ENCODE measurements at places on chromosomes 6 and 20.
A peak's percentile ranks its signal among the peaks of the same experiment; 100 is the strongest.

- DNase-seq = no peak
These were observed 123.2 kb upstream of the THEMIS start for GRCh38 chr6:128024046-128024445.

DNA sequence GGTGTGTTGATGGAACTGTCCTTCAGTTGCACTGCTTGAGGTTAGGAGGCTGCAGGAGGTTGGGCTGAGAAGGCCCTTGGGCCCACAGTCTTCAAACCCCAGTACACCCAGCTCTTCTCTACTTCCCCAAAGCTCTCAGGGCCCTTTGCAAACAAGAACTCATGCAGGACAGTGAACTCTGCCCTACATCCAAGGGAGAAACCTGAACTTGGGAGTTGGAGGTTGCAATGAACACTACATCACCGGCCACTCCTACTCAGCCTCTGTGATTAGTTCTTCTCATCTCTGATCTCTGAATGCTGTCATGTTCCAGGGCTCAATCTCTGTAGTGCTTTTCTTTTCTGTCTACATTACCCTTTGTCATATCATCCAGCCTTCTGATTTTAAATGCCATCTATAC, 148.5 kb upstream of the PDE7B start:
- peak; percentile 18 for DNase-seq

GRCh38 chr20:45771182-45771759, 20.4 kb downstream of the WFDC3 start:
- DNase-seq = peak; percentile 91

DNA sequence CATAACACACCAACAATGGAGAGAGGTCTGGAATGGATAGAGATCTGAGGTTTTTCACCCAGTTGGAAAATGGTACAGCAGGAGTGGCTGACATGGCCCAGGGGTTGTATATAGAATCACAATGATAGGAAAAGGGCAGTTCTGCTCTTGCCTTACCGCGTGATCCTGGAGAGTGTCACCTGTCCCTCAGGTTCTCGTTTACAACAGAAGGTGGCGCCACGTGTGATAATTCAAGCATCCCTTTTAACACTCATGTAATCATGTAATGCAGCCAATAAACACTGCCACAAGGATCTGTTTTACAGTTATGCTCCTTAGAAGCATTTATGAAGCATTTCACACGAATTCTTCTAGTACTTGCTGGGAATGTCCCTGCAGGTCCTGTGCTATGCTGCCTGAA, 12.9 kb upstream of the WFDC2 start:
- DNase-seq = peak; percentile 64

DNA sequence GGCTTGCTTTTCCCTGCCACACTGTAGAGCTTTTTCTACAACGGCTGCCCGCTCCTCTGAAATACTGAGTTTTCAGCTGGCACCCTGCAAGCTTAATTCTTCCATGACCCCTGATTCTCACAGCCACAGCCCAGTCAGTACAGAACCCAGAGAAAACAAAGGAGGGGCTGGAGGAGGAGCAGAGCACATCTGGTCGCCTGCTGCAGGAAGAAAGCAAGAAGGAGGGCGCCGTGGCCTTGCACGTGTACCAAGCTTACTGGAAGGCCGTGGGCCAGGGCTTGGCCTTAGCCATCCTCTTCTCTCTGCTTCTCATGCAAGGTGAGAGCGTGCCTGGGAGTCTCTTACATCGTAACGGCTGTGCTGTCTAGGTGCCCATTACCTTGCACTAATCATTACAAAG, 11.3 kb downstream of the DLK2 start:
- DNase-seq = no peak

DNA sequence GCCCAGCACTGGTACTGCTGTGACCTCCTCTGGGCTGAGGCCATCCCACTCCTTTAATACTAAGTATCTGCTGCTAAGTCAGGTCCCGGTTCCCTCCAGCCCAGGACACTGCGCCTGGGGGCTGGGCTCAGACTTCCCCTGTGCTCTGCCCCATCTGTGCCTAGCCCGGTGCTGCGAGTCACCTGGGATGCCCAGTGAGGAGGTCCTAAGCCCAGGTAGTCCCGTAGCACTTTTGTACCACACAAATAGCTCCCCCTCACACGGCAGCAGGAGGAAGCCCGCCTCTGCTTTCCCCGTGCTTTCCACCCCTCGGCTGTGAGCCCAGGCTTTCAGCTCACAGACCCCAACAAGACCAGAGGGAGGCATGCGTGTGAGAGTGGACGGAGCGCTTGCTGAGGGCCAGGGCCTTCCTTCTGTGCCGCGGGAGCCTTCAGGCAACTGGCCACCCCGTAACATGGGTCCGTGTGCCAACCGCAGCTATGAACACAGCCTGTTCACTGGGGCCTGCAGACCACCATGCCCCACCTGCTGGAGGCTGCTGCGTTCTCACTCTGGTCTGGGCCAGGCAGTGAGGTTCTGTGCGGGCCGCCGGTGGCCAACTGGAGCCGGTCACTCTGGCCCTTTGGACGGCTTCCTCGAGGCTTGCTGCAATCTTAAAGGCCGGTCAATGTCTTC, 79.9 kb upstream of the MPC1 start:
- no peak for DNase-seq

DNA sequence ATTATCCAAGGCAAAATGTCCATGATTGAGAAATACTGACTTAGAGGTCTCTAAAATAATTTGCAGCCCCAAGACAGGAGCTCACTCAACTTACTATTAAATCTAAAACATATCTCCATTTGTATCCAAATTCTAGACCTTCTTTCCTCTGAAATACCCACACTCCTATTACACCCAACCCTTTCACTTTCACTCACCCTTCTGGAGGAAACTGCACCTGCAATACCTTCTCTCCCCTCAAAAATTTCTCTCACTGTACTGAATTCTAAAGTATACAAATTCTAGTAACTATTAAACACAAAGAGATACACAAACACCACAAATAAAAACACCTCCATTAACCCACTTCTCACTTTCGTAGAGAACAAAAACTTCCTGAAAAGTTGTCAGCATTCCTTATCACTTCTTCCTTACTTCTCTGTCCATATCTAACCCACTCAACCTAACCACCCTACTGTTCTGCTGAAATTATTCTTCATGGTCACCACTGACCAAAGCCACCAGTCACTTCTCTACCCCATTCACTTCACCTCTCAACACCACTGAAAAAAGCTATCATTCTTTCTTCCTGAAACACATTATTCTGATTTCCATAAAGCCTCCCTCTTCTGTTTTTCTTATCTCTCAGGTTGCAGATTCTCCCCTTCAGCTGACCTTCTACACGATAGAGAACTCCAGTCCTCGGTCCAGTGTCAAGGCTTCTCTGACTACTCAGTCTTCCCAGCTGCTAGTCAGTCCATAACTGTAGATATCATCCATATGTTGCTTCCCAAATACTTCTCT, 12.0 kb downstream of the LMBRD1 start:
- peak; percentile 46 for DNase-seq

- DNase-seq = no peak
These were observed 1017.4 kb upstream of the MANEA start for GRCh38 chr6:94559829-94560537.

- no peak for DNase-seq
These were observed 9.1 kb downstream of the MTG2 start for GRCh38 chr20:62191781-62192559.

DNA sequence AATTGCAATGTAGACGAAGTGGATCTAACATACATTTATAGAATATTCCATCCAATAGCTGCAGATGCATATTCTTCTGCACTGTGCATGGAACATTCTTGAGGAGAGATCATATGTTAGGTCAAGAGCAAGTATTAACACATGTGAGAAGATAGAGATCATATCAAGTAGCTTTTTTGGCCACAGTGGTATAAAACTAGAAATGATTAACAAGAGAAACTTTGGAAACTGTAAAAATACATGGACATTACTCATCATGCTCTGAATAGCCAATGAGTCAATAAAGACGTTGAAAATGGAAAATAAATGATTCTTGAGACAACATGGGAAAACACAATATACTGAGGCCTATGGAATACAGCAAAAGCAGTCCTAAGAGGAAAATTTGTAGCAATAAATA, 94.2 kb downstream of the STXBP5 start:
- DNase-seq = no peak

DNA sequence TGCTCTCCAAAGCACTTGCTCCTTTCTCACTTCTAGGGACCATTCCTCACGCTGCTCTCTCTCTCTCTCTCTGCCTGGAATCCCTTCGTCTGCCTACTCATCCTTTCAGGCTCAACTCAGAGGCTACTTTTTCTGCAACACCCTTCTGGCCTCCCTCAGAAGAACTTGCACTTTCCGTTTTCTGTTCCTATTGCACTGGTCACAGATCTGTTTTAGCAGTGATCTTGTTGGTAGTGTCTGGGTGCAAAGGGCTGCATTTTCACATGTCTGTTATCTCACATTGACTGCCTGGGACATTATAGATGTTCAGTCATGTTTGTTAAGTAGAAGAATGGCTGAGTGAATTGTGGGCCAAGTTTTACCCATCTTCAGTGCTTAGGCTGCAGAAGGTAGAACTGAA, 63.5 kb downstream of the RIN2 start:
- DNase-seq = no peak

GRCh38 chr6:33192671-33193602, 670 bp upstream of the COL11A2 start:
- DNase-seq = peak; percentile 56

DNA sequence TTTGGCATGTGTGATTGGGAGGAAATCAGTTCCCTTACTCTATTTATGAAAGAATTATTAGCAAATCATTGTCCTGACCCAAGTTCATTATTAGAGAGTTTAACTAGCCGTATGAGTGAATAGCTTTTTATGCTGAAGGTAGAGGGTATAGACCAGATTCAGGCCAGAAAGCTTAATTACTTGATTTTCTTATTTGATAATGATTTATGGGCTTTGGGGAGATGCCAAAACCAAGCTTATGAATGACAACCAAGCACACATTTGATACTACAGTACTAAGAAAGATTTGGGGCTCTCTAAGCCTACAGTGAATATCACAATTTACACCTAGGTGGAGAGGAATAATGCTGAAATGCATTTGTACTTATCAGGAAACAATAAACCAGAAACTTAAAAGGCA, 193.2 kb downstream of the ARHGAP18 start:
- DNase-seq = no peak

- no peak for DNase-seq
These were observed 188.7 kb downstream of the ZMYND8 start for GRCh38 chr20:47167846-47168245.

DNA sequence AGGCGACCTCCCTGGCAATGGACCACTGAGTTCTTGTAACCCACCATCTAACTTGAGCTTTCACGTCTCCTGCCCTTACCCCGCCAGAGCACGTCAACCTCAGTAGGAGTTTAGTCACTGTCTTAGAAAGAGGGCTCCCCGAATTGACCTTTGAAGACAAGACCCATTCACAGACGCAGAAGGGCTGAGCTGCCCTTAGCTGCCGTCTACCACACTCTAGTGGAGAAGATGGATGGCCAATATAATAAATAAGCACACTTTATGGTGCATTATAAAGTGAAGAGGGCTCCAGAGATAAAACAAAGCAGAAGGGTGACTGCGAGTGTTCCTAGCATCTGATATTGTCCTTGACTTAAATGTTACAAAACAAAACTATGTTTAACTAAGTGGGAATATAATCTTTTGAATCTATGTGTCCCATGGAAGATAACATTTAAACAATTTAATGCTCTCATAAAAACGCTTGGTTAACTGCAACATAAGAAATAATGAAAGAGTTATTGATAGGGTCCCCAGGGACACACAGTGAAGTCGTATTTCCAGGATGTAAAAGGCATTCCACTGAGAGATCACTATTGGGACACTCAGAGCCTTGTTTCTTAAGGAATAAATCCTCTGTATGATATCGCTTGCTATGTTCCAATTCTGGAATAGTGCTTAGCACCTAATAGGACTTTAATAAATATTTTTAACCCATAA, 261.1 kb downstream of the THBS2 start:
- no peak for DNase-seq

GRCh38 chr20:48453477-48454093, 374.2 kb downstream of the PREX1 start:
- DNase-seq = no peak

- no peak for DNase-seq
These were observed 46.3 kb downstream of the CYP39A1 start for GRCh38 chr6:46606338-46606737.

GRCh38 chr6:18393698-18394097, 6.5 kb downstream of the RNF144B start:
- no peak for DNase-seq

- peak; percentile 56 for DNase-seq
These were observed 124.3 kb downstream of the SCML4 start for GRCh38 chr6:107699697-107700325.

DNA sequence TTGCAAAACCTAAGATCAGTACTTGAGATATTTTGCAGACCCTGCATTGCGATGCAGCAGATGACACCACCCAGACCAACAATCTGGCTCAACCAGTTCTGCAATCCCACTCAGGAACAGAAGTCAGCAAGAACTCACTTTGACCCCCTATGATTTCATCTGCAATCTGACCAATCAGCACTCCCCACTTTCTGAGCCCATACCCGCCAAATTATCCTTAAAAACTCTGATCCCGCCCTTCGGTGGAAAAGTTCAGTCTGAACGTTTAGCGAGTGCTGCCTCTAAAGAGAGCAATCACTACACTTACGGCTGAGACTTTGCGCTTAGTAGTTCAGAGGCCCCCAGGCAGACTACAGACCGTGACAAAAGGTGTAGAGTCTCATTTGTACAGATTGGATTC, 17.3 kb upstream of the KIAA1586 start:
- DNase-seq = no peak

DNA sequence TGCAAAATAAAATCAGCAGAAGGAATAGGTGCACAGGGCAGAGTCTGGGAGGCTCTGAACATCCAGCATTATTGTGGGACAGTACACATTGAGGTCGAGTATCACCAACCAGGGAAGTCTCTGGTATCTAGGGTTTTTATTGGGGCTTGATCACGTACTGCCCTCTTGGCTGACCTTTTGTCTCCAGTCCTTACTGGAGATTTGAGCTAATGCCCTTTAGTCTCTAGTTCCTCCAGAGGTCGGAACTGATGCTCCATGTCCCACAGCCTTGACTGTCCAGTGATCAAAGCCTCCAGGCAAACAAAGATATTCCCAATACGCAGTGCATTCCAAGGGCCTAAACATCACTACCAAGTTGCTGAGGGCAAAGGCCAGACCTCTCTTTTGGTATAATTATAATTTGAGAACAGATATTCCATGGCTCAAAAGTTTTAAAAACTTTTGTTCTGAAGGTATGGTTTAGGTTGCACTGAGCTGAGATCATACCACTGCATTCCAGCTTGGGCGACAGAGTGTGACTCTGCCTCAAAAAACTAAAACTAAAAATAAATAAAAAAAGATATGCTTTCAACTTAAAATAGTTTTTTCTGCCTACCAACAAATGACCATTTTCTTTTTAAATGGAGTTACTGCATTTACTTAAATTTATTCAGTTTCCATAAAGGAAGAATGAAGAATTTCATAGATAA, 56.9 kb upstream of the DYNLRB1 start:
- no peak for DNase-seq

DNA sequence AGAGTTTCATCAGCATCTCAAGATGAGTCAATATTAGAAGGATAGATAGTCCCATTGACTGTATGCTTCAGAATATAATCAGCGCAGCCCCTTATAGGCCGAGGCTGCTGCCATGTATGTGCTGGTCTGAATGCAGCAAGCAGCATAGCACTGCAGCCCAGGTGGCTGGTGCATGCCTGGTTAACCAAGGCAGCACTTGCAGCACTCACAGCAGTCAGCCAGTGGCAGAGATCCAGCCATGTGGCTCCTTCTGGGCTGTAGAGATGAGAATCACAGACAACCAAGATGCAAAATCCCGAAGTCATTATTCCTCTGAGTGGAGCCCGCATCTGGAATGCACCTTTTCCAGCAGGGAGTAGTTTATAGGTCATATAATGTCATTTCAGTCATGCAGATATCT, 251.9 kb downstream of the UST start:
- no peak for DNase-seq

- DNase-seq = no peak
These were observed 8.5 kb downstream of the TFEB start for GRCh38 chr6:41726876-41727275.
